Fibroblast of pulmonary artery (primary cell): ENCODE measurements at places on chromosomes 1 and 21.

DNA sequence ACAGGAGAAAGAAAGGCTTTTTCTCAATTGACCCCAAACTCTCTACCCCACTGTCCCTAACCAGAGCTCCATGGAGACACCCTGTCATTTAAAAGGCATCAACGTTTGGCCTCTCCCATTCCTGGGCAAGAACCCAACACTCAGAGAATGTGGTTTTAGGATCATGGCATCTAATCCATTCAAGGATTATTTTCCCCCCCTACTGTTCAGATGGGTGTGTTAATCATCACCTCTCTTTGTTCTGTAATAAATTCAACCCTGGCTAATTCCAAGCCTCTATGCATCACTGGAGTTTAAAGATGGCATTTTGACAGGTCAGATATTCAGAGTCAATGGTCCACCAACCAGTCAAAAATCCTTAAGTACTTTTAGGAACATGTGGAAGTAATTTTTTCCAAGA, 42.7 kb downstream of the TBX15 start:
- DNase-seq: no peak

DNA sequence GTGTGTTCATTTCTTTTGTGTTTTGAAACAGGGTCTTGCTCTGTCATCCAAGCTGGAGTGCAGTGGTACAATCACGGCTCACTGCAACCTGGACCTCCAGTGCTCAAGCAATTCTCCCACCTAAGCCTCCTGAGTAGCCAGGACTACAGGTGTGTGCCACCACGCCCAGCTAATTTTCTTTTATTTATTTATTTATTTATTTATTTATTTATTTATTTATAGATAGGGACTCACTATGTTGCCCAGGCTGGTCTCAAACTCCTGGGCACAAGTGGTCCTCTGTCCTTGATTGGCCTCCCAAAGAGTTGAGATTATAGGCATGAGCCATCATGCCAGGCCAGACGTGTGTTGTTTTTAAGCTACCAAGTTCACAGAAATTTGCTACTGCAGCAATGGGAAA, 43.8 kb upstream of the TLR5 start:
- DNase-seq: no peak

DNA sequence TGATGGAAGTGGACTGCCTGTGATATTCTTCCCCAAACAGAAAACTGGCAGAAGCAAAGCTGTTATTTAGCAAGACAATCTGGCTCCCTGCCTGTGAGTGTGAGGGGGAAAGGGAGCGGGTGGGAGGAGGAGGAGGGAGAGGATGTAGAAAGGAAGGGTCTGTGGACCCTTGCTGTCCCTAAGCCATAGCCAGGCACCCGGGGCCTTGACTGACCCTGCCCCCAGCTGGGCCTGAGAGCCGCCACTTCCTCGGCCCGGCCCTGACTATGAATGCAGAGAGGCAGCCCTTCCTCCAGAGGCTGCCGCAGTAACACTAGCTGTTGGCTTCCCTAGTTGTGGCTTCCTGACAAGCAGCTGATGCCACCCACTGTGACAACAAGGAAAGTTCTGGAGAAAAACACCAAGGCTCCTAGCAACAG, 13.9 kb downstream of the PLA2G2F start:
- no peak for DNase-seq

- no peak for DNase-seq
Measured at GRCh38 chr1:202068596-202068995, 54.1 kb upstream of the GPR37L1 start.

DNA sequence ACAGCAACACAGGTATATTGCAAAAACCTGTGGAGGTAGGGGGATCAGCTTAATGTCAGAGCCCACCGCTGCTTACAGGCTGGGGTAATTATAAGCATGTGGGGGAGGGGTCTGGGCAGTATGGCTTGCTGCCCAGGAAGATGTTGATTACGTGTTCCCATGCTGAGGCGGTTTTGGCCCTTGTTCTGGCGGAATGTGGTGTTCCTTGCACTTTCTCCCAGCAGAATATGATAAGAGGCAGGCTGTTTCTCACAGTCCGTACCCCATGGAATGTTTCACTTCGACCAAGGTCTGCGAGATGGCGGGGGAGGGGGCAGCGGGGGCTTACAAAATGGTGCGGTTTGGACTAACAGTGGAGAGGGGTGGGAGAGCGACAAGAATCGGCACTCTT, 9.8 kb upstream of the HPCAL4 start:
- peak; percentile 75 for DNase-seq

DNA sequence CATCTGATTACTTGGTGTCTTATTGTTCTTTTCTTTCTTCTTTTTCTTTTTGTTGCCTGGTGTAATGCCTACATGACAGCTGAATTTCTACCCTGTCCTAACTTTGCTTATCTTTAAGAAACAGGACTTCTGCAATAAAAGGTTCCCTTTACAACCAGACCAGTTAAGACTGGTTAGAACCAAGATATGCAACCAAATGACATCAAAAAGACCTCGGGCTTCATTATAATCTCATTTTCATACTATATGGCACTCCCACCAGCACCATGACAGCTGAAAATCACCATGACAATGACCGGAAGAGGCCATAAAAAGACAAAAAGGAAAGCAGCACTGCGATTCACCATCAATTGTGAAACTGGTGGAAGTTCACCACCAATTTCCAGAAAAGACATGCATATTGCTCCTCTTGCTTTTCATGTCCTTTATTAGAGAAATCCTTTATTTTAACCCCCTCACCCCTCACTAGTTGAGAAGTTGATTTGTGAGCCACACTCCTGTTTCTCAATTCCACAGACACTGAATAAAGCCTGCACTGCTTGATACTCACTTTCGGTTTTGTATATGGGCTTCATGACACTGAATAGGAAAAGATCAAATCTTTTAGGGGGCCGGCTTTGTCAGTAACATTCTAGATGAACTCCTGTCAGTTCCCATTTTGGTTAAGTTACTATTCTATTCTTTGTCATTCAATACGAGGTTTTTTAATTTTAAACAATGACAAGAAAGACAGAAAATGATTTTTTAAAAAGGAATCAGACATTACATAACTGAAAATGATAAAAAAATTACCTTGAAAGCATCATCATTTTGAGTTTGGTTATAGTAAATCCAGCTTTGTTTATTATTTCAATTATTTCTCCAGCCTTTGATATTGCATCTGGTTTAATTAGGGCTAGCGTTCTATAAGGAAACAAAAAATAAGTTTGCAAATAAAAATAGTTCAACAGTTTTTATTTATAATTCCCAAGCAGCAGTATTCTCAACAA, 58.1 kb downstream of the NME7 start:
- no peak for DNase-seq

DNA sequence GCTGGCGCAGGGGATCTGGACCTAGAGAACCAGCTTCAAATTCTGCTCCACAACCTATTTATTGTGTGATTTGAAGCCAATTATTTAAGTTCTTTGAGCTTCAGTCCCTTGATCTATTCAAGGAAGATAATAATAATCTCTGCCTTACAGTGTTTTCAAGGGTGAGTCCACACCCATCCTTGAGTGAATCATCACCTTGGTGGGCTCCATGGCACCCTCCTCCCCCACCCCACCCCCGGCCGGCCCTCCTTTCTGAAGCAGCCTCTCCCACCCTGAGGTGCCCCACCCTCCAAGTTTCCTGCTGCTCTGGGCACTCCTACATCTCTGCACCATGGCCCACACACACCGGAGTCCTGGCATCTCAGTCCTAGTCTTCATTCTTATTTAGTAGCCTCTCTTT, 38.3 kb downstream of the TCP10L start:
- no peak for DNase-seq

DNA sequence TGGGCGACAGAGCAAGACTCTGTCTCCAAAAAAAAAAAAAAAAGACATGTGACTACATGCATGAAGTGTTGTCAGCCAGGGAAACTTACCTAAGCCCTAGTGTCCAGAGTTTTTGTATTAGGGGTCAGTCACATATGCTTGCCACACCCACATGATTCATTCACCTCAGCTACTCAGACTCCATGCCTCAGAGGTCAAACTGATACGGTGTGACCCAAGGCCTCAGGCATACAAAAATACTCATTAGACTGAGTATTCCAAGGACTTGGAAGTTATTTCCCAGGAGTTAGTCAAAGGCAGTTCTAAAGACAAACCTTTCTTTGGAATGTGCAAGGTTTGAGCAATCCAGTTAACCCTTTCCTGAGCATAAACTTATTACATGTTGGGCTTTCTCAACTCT, 6.3 kb upstream of the TRIM33 start:
- DNase-seq: no peak

DNA sequence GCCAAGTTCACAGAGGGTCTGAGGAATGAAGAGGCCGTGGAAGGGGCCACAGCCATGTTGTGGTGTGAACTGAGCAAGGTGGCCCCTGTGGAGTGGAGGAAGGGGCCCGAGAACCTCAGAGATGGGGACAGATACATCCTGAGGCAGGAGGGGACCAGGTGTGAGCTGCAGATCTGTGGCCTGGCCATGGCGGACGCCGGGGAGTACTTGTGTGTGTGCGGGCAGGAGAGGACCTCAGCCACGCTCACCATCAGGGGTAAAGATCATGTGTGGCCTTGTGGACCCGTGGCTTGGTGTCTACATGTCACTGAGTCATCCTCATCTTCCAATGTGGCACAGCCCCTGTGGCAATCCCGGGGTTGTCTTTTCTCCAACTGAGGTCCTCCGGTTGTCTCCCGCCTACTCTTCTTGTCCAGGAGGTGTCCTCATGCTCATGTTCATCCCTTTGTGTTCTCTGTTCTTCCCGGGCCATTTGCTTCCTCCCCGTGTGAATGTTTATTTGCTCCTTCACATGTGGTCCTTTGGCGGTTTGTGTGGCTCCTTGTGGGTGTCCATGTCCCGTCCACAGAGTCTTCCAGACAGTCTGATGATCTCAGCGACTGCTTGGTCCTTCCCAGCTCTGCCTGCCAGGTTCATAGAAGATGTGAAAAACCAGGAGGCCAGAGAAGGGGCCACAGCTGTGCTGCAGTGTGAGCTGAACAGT, 84.2 kb downstream of the OBSCN start:
- DNase-seq: no peak

DNA sequence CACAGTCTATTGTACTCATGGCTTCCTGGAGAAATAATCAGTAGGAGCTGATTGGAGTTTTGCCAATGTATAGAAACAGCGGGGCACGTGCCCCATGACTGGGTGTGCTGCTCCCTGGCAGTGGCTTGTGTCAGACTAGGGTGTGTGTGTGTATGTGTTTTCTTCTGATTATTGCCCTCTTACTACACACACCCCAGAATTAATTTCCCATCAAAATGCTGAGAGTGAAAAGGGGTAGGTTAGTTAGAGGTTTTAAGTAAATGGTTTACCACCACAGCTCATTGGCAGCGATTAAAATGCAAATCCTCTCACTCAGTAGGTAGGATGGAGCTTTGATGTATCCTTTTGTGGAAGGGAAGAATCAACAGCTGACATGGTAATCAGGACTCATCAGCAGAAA, 29.9 kb downstream of the HHAT start:
- no peak for DNase-seq
